ENCODE measurements at places on chromosomes 2 and 18. TPM values are rescaled to one million over a fixed set of nuclear protein-coding genes. Genes with fewer than 3 reads are reported as not detected.
A peak's percentile ranks its signal among the peaks of the same experiment; 100 is the strongest.

DNA sequence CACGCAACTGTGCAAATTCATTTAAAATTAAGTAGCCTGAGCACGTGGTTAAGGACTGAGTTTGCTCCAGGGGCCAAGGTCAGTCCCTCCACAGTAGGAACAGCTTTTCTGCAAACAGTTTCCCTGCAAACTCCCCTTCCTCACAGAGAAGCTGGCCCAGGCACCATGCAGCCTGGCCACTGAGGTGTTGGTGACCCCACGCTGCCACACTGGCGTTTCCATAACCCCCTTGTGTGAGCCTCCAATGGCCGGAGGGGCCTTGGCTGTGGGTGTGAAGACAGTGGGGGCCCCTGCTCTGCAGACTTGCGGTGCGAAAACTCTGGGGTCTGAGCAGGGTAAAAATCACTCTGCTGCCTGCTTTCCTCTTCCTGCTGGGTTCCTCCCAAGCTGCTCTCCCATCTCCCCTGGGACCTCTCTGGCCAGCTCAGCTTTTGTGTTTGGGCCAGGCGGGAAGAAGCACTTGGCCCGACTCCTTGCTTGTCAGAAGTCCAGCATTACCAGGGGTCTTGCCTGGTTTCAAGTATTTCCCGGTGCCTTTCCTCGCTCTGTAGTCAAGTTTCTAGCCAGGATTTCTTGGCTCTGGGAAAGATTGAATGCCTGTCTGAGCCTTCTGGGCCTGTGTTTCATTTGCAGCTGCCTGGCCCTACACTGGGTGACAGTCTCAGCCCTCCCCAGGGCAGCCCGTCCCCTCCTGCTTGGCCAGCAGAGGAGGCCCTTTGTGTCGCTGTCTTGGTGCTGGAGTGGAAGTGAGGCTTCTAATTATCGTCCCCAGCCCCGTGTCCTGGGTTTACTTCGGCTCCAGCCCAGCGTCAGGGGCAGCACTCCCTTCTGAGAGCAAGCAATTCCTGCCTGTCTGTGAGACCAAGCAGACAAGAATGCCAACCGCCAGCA, 131.4 kb upstream of the SLC1A4 start:
- peaks cover 25% of the 10 kb centered on the region for H3K4me1 ChIP-seq
- H3K27me3 ChIP-seq = peaks cover 3% of the 10 kb centered on the region
- H3K27ac ChIP-seq = peak overlapping the region; percentile 14
- H3K4me3 ChIP-seq = peak overlapping the region; percentile 58
- peak; percentile 48 for DNase-seq

DNA sequence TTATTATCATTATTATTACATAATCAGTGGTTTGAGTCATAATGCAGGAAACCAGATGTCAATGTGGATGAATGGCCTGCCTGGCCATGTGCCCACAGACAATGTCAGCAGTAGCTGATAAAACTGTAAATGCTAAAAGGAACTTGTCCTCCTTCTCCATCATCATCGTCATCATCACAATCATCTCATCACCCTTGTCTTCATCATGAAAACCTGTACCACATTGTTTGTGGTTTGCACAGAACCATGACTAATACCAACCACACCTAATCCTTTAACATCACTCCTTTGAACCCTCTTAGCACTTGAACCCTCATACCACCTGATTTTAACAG, 96.0 kb downstream of the HNMT start:
- no peaks in the 10 kb centered on the region for H3K36me3 ChIP-seq
- DNase-seq = no peak
- no peaks in the 10 kb centered on the region for H3K4me1 ChIP-seq
- H3K27me3 ChIP-seq = peaks cover 2% of the 10 kb centered on the region
- no peak overlapping the region for H3K4me3 ChIP-seq

GRCh38 chr2:118169359-118170005, 81.2 kb downstream of the INSIG2 start:
- H3K27ac ChIP-seq = no peak overlapping the region
- no peak overlapping the region for H3K4me3 ChIP-seq
- peaks cover 10% of the 10 kb centered on the region for H3K36me3 ChIP-seq
- H3K4me1 ChIP-seq = no peaks in the 10 kb centered on the region
- DNase-seq = no peak

GRCh38 chr2:69493268-69493667, 56.0 kb upstream of the NFU1 start:
- DNase-seq = peak; percentile 17
- H3K27me3 ChIP-seq = peaks cover 1% of the 10 kb centered on the region
- peak overlapping the region; percentile 40 for H3K4me3 ChIP-seq
- peaks cover 14% of the 10 kb centered on the region for H3K4me1 ChIP-seq
- H3K36me3 ChIP-seq = peaks cover 6% of the 10 kb centered on the region

The GALR1 gene
- 0.49 TPM for total RNA-seq

The HOXD13 gene
- total RNA-seq = 0.17 TPM

GRCh38 chr2:197673106-197673505, 2.3 kb downstream of the RFTN2 start:
- no peak overlapping the region for H3K27ac ChIP-seq
- no peaks in the 10 kb centered on the region for H3K4me1 ChIP-seq
- H3K36me3 ChIP-seq = peaks cover 8% of the 10 kb centered on the region

DNA sequence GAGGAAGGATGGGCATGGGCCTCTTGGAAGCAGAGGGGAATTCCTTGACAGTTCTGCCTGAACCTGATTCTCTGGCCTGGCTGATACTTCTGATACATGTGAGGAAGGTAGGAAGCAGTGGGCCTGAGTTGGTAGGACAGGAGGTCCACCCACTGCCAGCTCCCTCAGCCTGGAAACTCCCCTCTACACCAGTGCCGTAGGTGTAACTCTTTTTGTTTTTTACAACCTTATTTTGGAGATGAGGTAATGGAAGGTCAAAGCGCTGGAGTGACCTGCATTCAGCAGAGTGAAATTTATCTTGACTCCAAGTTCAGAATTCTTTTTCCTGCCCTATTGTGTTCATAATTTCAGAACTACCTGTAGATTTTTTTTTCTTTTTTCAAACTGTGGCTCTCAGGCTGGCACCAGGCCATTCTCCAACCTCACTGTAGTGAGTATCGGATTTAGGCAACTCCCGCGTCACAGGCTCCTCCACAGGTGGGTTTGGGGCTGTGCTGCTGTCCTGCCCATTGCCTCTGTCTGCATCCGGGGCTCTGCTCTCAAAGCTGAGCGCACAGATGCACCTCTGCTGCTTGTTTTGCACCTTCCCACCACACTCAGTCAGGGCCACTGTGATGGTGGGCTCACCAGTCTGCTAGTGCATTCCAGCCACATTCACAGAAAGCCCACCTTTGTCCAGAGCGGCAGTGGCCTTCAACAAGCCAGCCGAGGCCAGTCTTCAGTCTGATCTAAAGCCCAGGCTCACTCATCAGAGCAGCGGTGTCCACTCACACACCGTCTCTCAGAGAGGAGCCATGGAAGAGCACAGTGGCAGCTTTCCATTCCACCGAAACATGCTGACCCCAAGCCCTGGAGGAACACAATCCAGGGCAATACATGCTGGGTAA, 87.2 kb downstream of the UXS1 start:
- H3K27me3 ChIP-seq = no peaks in the 10 kb centered on the region
- peaks cover 8% of the 10 kb centered on the region for H3K4me1 ChIP-seq
- H3K36me3 ChIP-seq = peaks cover 8% of the 10 kb centered on the region

GRCh38 chr18:71754246-71754645, 789.9 kb downstream of the CBLN2 start:
- no peaks in the 10 kb centered on the region for H3K36me3 ChIP-seq
- DNase-seq = no peak
- H3K4me3 ChIP-seq = no peak overlapping the region
- H3K27ac ChIP-seq = no peak overlapping the region
- no peaks in the 10 kb centered on the region for H3K4me1 ChIP-seq

- H3K4me1 ChIP-seq = no peaks in the 10 kb centered on the region
- no peaks in the 10 kb centered on the region for H3K27me3 ChIP-seq
- H3K4me3 ChIP-seq = no peak overlapping the region
- DNase-seq = no peak
- no peaks in the 10 kb centered on the region for H3K36me3 ChIP-seq
- H3K27ac ChIP-seq = no peak overlapping the region
Observed at GRCh38 chr2:184920451-184920965, 322.2 kb downstream of the ZNF804A start.

DNA sequence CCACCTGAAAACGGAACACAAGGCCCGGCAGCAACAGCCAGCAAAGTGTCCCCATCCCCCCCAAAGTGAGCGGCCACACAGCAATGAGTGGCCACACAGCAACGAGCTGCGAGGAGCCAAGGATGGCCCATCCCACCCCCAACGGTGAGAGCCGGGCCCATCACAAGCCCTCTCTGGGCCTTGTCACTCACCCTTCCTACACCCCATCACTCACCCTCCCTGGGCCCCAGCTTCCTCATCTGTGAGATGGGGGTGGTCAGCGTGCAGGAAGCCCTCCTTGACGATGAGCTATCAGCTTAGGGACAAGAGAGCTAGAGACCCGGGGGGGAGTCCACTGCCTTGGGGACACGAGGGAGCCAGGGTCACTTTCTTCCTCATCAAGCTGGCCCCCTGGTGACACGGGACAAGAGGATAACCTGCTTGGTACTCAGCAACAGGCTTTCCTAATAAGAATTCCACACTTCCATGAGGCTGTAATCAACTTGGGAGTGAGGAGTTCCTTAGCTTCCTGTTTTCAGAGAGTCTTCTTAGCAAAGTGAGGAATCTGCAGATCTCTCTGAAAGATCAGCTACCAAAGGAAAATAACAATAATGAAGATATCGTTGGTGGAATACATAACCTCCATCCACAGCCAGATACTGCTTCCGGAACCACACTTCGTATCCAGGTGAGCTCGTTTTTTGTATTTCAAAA, 92.8 kb downstream of the HDAC4 start:
- H3K27me3 ChIP-seq = peaks cover 4% of the 10 kb centered on the region
- no peak overlapping the region for H3K27ac ChIP-seq
- DNase-seq = no peak
- no peak overlapping the region for H3K4me3 ChIP-seq
- H3K4me1 ChIP-seq = peaks cover 57% of the 10 kb centered on the region
- no peaks in the 10 kb centered on the region for H3K36me3 ChIP-seq

GRCh38 chr2:173048897-173049661, 26.6 kb upstream of the MAP3K20 start:
- no peak overlapping the region for H3K27ac ChIP-seq
- H3K4me3 ChIP-seq = no peak overlapping the region
- no peaks in the 10 kb centered on the region for H3K4me1 ChIP-seq
- no peaks in the 10 kb centered on the region for H3K36me3 ChIP-seq
- no peaks in the 10 kb centered on the region for H3K27me3 ChIP-seq

The GKN2 gene
- not detected for total RNA-seq

- H3K27me3 ChIP-seq = no peaks in the 10 kb centered on the region
- H3K27ac ChIP-seq = no peak overlapping the region
- no peak overlapping the region for H3K4me3 ChIP-seq
- no peaks in the 10 kb centered on the region for H3K36me3 ChIP-seq
- peaks cover 14% of the 10 kb centered on the region for H3K4me1 ChIP-seq
Observed at GRCh38 chr2:233428438-233428837, 74.1 kb downstream of the DGKD start.

GRCh38 chr2:148538375-148538774, 106.2 kb upstream of the EPC2 start:
- H3K27me3 ChIP-seq = peaks cover 16% of the 10 kb centered on the region
- no peak overlapping the region for H3K4me3 ChIP-seq

The THOC1 gene
- total RNA-seq = 62.3 TPM

- no peak for DNase-seq
- no peaks in the 10 kb centered on the region for H3K27me3 ChIP-seq
- H3K27ac ChIP-seq = no peak overlapping the region
- H3K4me3 ChIP-seq = no peak overlapping the region
- H3K4me1 ChIP-seq = no peaks in the 10 kb centered on the region
Observed at GRCh38 chr2:223404616-223405015, 197.5 kb downstream of the SCG2 start.

The OR6B2 gene
- not detected for total RNA-seq

All from glutamatergic neuron (in vitro differentiated cells).